ENCODE measurements at places on chromosomes 2 and 18. TPM values are rescaled to one million over a fixed set of nuclear protein-coding genes. Genes with fewer than 3 reads are reported as not detected.

Gene ONECUT2
- total RNA-seq = 209 TPM

Gene SKOR2
- total RNA-seq = not detected

Gene MEMO1
- 48.3 TPM for total RNA-seq

Gene BOLL
- not detected for total RNA-seq

Gene DOCK10
- total RNA-seq = 11.9 TPM

Gene RBM43
- 5.2 TPM for total RNA-seq

Gene REEP1
- 4.7 TPM for total RNA-seq

Gene ILKAP
- total RNA-seq = 55.4 TPM

Gene GKN2
- total RNA-seq = not detected

Gene RGPD3
- not detected for total RNA-seq

Gene C1QL2
- total RNA-seq = not detected

Gene LRATD1
- total RNA-seq = 14.2 TPM

Gene SERPINB4
- not detected for total RNA-seq

Gene FAHD2B
- 14.2 TPM for total RNA-seq

Gene LINC00305
- total RNA-seq = not detected
